AML-193 (cell line): ENCODE measurements at places on chromosomes 12 and 14.

DNA sequence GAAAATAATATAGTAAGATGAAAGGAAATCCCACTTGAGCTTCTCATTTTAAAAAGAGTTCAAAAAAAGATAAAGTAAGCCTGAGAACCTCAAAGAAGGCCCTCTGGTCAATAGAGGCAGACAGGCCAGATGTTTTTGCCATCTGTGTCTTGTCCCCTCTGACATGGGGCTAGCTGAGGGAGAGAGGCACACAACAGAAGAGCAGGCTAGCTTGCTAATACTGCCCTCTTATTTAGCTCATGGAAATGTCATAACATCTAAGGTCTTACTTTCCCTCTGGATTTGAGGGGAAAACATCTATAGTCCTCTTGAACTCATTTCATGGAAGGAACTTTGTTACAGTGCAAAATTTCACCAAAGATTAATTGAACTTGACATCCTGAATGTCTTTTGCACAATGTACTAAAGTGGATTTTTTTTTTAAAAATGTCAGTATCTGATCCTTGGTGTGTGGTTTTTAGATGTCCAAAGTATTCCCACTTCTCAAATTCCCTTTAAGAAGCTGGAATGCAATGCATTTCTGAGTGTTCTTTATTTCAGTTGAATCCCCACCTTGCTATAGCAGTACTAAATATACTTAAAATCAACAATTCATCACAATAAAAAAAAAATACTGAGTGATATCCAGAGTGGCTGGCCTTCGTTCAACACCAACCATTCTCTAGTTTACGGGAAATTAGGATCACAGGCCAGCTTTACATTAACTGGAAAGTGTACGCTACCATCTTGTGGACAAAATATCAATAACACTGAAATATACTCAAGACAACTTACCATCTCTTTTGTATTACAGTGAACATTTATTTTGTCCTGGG lies 176.7 kb downstream of the PAH start:
- DNase-seq: peak; percentile 5

GRCh38 chr12:2754208-2754607 lies 40.6 kb upstream of the FKBP4 start:
- DNase-seq: no peak

GRCh38 chr12:12461923-12462315 lies 100.7 kb downstream of the DUSP16 start:
- DNase-seq: no peak

- no peak for DNase-seq
Observed at GRCh38 chr12:65965358-65965757, 141.1 kb downstream of the HMGA2 start.

GRCh38 chr14:23228812-23229211 lies 8.9 kb upstream of the RNF212B start:
- peak; percentile 78 for DNase-seq

DNA sequence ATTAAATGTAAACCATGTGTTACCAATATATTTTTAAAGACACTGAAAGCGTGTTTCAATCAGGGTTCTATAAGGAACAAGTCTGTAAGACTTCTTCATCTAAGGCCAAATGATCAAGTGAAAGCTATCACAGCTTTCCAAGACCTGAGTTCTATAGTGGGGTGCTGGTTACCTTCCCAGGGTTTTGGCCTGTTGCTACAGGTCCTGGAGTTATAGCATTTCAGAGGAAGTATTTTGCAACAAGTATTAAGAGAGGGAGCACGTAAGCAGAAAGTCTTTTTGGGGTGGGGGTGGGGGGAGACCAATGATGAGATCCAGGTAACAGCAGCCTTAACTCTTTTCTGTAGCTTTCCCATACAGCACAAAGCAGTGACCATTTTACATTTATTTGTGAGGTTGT lies 43.8 kb downstream of the FOXN3 start:
- DNase-seq: no peak

- no peak for DNase-seq
Observed at GRCh38 chr12:459430-460258, at the start of gene B4GALNT3. TSS of gene B4GALNT3 (plus strand) at chr12:459939. CDS start at chr12:460377, 438 bp downstream.

DNA sequence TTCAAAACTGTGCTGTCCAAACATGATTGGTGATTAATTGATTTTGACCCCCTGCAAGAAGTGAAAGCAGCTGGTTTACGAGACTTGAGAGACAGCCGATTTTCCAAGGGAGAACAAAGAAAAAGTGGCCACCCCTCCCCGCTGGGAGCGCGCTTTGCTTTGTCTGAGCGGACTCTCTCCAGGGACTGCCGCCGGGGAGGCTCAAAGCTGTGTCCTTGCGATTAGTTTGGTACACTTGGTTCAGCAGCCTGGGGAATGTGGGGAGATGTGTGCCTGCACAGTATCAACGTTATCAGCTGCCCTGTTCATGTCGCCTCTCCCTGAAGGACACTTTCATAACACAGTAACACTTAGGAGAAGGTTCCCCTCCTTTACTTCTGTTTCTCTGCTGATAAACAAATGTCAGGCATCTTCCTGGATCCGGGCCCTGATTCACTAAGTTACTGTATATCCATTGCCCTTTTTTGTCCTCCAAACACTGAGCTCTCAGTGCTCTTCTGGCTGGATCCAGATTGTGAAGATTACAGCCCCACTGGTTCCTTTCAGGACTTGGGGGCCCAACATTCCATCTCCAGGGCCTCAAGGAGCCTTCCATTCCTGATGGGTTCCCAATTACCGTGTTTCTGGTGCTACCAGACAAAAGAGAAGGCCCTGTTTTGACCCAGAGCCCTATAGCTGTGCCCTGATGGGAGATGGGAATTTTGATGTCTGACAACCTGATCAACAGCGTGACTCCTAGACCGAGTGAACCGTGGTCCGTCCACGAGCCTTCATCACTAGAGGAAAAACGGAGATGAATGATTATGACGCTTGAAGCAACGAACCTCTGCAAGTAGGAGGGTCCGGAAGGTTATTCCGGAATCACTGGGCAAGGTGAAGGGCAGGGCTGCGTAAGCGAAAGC lies 31.7 kb upstream of the TUBA1C start:
- DNase-seq: no peak

- DNase-seq: peak; percentile 73
Observed at GRCh38 chr12:32502693-32503502, 103.5 kb downstream of the FGD4 start.

- DNase-seq: peak; percentile 49
Observed at GRCh38 chr12:89393551-89394121, 41.3 kb upstream of the DUSP6 start.

DNA sequence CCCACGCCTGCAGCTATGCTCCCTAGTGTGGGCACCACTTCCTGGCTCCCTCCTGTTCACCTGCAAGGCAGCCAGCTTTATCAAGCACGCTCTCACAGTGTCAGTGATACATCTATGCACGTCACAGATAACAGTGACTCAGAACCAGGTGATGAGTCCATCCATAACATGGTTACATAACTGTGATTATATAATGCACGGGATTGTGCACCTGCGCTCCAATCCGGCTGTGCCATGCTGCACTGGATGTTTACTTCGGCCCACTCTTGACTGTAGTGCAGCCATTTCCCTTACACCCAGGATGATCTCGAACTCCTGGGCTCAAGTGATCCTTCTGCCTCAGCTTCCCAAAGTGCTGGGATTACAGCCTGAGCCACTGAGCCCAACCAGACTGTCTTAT lies 38.4 kb upstream of the CEP83 start:
- DNase-seq: no peak

DNA sequence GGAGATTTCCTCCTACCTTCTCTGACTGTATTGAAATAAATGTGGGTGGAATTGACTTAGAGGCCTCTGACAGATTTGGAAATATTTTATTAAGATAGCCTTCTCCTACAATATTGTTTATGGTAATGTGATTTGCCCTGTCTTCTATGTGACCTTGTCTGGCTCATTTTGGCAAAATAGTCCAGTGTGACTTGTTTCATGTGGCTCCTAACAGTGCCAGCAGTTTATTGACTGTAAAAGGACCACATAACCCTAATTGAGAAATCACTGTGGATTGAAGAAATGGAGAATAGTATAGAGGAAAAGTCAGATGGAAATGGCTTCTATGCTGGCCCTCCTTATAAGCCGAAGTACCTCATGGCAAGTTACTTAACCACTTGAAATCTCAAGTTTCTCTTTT lies 170.9 kb upstream of the PTPRQ start:
- DNase-seq: no peak

DNA sequence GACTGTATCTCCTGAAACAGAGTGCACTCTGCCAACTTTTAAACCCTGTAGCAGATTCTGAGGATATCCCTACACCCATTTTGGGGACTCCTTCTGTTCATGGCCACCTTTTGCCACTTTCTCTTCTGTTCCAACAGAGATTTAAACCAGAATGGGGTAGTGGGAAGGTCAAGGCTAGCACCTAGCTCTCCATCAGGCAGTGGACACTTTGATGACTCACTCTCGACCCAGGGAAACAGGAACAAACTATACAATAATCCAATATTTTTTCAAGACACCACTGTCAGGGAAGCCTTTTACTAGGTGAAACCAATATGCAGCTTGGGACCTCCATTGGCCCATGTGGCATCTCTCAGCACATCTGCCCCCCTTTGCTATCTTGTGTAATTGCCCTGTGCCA lies 103.6 kb downstream of the DAAM1 start:
- DNase-seq: no peak

DNA sequence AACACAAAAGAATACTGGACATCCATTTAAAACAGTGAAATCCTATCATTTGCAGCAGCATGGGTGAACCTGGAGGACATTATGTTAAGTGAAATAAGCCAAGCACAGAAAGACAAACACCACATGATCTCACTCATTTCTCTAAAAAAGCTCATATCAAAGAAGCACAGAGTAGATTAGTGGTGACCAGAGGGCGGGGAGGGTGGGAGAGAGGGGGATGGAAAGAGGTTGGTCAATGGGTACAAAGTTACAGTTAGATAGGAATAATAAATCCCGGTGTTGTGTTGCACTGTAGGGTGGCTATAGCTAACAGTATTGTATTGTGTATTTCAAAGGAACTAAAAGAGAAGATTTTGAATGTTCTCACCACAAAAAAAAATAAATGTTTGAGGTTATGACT lies 52.4 kb downstream of the DUSP6 start:
- no peak for DNase-seq

GRCh38 chr14:68669111-68669511 lies 123.8 kb downstream of the ZFP36L1 start:
- no peak for DNase-seq

- no peak for DNase-seq
Observed at GRCh38 chr14:98608071-98609060, 663.6 kb downstream of the BCL11B start.

DNA sequence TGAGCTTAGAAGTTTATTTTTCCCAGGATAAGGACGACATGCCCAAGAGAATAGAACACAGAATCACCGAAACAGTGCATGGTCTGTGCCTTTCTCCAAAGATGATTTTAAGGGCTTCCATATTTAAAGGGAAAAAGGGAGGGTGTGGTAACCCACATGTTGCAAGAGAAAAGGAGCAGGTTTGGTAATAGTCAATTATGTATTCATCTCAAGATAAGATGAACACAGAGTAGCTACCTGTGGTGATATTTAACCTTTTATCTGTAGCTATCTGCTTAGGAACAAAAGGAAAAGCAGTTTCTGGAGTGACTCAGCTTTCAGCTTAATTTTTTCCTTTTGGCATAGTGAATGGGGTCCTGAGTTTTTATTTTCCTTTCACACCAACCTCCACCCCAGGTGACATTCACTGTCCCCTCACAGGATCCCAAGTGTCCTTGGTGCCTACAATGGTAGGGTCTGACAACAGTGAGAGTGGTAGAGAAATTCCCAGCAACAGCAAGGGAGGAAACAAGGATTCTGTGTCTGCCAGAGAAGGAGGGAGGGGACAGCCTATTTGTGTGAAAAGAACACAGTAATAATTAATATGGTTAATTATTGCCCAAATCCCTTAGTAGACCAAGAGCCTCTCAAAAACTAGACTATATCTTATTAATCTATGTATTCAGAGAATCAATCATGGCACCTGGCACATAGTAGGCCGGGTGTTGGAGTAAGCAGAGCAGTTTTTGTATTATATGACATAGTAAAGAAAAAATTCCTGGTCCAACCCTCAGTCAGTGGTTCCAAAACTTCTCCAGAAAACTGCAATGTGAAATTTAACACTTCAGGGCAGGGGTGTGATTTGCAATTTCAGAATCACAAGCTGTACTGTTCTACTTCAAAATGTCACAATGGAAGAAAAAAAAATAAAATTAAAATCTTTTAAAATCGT lies 154.5 kb downstream of the PHLDA1 start:
- no peak for DNase-seq

GRCh38 chr12:129423041-129423580 lies 480.7 kb downstream of the TMEM132D start:
- DNase-seq: no peak

- no peak for DNase-seq
Observed at GRCh38 chr12:89507015-89507824, 17.4 kb downstream of the GALNT4 start.

- no peak for DNase-seq
Observed at GRCh38 chr14:93040982-93041381, 74.7 kb downstream of the ITPK1 start.

DNA sequence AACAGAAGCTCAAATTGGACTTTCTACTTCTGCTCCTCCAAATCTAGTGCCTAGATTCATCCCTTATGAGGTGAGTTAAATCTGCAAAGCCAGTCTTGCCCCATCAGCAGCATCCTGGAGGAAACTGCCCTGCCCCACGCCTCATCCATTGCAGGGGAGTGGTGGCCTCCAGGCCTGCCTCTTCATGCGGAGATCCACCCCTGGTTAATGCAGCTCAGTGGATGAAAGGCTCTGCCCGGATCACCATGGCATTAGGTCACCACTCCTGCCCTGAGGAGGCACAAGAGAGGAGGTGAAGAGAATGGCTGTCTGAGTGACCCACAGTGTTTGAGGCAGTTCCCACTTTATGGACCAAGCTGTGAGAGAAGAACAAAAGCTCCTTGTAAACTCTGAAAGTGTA lies 218.1 kb downstream of the C12orf75 start:
- DNase-seq: no peak

GRCh38 chr14:61253064-61253738 lies 27.9 kb downstream of the TMEM30B start:
- DNase-seq: peak; percentile 34

DNA sequence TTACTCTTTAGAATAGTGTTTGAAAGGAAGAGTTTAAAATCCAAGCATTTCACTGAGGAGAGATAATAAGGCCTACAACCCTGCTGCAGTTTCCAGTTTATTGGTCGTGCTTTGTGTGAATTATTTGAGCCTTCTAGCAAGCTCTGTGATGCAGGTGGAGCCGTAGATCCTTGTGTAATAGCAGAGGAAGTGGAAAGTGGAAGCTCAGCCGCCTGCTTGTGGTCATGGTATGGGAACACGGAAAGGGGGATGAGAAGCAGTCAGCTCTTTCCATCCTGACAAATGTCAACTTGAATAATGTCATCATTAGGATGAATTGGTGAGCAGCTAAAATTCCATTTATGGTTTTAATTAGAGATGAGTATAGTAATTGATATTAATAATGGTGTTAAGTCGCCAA lies 29.1 kb downstream of the SYNE2 start:
- peak; percentile 26 for DNase-seq
